ENCODE measurements at places on chromosomes 4 and X.

- DNase-seq, result no peak
Measured at GRCh38 chr4:102022343-102022742, 231.8 kb downstream of the BANK1 start.

- DNase-seq, result no peak
Measured at GRCh38 chr4:168853770-168854169, 156.3 kb downstream of the CBR4 start.

- DNase-seq, result no peak
Measured at GRCh38 chr4:142418697-142419096, 427.4 kb downstream of the INPP4B start.

- DNase-seq, result no peak
Measured at GRCh38 chr4:2450394-2451035, 18.4 kb upstream of the RNF4 start.

DNA sequence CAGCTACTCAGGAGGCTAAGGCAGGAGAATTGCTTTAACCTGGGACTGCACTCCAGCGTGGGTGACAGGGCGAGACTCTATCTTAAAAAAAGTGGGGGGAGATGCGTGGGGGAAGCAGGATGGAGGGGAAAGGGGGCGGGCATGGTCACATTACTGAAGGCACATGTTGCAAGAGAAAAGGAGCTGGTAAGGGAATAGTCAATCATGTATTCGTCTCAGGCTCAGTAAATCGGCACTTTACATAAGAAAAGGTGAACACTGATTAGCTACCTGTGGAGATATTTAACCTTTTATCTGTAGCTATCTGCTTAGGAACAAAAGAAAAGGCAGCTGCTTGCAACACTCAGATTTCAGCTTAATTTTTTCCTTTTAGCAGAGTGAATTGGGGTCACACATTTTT is 132.5 kb downstream of the PLS3 start:
- DNase-seq, result no peak

- no peak for DNase-seq
Measured at GRCh38 chr4:109985993-109986974, 73.6 kb downstream of the EGF start.

Data from NCI-H1436 treated with DMSO at 0.1 percent for 48 hours (cell line).